ENCODE measurements at places on chromosomes 1 and 21. TPM values are rescaled to one million over a fixed set of nuclear protein-coding genes. Genes with fewer than 3 reads are reported as not detected.

- DNase-seq = no peak
These were observed 38.9 kb upstream of the ZBTB18 start for GRCh38 chr1:244012202-244012601.

- DNase-seq = peak; percentile 23
These were observed 626 bp downstream of the CXADR start for GRCh38 chr21:17513214-17514123.

- peak; percentile 83 for DNase-seq
These were observed 50.0 kb downstream of the TBCE start for GRCh38 chr1:235417086-235417697.

DNA sequence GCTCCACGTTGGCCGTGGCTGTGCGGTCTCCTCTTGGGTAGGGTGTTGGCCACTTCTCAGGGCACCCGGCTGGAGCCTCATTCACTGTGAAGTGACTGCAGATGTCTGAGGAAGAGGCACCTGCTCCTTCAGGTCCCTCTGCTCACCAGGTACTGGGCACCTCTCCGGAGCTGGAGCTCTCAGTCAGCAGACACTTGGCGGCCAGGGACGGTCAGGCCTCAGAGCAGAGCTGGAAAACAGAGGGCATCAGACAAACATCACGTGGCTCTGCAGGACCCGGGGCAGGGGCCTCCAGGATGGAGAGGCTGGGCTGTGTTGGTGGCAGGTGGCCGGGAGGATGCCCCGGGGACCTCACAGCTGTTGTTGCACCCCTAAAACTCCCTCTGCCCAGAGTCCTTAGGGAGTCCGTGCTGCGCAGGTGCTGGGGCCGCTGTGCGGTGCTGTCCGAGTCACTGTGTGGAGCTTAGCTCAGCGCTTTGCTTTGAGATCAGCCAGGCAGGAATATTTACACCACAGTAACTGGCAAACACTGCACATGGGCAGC, 59.7 kb downstream of the SLX9 start:
- no peak for DNase-seq

DNA sequence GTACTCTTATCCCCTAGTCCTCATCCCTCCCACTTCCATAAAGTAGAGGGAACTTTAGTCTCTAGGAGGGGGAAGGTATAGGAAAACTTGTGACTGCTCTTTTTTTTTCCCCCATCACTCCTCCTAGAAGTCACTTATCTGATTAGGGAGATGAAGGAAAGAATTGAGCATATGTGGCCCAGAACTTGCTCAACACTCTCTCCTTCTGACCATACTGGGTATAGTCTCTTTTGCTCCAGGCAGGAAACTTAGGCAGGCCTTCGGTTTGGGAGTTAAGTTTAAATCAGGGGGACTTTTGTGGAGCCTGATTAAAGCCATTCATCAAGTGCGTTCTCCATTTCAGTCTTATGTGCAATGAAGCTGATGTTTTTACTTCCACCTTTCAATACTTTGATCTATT, 5.8 kb downstream of the UBE2U start:
- DNase-seq = no peak

DNA sequence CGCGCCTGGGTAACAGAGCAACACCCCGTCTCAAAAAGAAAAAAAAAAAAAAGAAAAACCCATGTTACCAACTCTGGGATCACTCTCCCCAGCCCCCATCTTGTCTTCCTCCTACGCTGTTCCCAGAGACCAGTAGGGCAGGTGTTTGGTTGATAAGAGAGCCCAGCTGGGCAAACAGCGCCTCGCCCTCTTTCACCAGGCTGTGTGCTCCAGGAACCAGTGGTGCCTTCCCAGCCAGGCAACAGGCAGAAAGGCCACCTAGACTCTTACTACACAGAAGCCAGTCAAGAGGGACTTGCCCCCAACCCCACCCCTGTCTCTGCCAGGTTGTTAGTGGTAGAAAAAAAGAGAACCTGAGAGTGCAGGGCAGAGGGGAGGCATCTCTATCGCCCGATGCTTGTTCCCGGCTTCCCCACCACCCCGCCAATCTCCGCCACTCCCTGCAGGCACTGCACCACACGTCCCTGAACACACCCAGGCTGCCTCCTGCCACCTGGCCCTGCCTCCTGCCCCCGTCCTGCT, 14.0 kb upstream of the CTRC start:
- no peak for DNase-seq

Gene ZNF593OS
- 1.0 TPM for polyA plus RNA-seq

Gene CR1
- polyA plus RNA-seq = 0.42 TPM

Gene CYP4X1
- polyA plus RNA-seq = 4.7 TPM
